ENCODE measurements at places on chromosomes 2 and 18. TPM values are rescaled to one million over a fixed set of nuclear protein-coding genes. Genes with fewer than 3 reads are reported as not detected.

The CD8A gene
- polyA plus RNA-seq = 3.9 TPM

The GNLY gene
- polyA plus RNA-seq = 0.80 TPM

The FEV gene
- 0.11 TPM for polyA plus RNA-seq

The SERPINB10 gene
- not detected for polyA plus RNA-seq

The DES gene
- polyA plus RNA-seq = 8.8 TPM

The EGR4 gene
- not detected for polyA plus RNA-seq

The AQP12B gene
- 0.44 TPM for polyA plus RNA-seq

The WNT6 gene
- 1.7 TPM for polyA plus RNA-seq

The HRH4 gene
- polyA plus RNA-seq = 0.18 TPM

The GAD1 gene
- 74.8 TPM for polyA plus RNA-seq

The CCL20 gene
- 0.50 TPM for polyA plus RNA-seq

The UGT1A3 gene
- not detected for polyA plus RNA-seq

The PARD6G gene
- 18.9 TPM for polyA plus RNA-seq

- H3K36me3 ChIP-seq = no peaks in the 10 kb centered on the region
- H3K27me3 ChIP-seq = no peaks in the 10 kb centered on the region
- H3K27ac ChIP-seq = no peak overlapping the region
- H3K4me3 ChIP-seq = no peak overlapping the region
- H3K4me1 ChIP-seq = no peaks in the 10 kb centered on the region
These were observed 83.9 kb downstream of the CBLN2 start for GRCh38 chr18:72460210-72460680.

DNA sequence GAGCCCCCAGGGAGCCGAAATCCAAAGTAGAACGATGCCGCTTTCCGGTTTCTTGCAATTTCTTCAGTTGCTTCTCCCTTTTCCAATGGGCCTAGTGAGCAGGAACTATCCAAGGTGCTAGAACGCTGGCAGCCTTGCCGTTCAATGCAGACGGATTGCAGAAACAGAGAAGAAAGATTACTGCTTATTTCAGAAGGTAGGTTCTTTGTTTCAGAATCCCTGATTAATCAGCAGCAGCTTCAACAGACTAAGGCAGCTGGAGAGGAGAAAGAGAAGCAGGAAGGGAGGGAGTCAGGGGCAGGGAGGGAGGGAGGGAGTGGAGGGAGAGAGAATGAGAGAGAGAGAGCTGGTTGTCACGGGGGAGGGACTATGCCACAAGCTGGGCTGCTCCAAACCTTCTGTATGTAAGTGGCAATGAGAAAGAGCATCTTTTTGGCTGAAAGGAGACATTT, 576 bp downstream of the NYAP2 start:
- peak overlapping the region; percentile 49 for H3K27ac ChIP-seq
- no peaks in the 10 kb centered on the region for H3K36me3 ChIP-seq
- no peaks in the 10 kb centered on the region for H3K27me3 ChIP-seq

GRCh38 chr2:157326698-157327097, 1.1 kb upstream of the ERMN start:
- H3K27me3 ChIP-seq = no peaks in the 10 kb centered on the region
- H3K27ac ChIP-seq = no peak overlapping the region
- no peaks in the 10 kb centered on the region for H3K4me1 ChIP-seq
- no peak overlapping the region for H3K4me3 ChIP-seq
- no peak for DNase-seq

DNA sequence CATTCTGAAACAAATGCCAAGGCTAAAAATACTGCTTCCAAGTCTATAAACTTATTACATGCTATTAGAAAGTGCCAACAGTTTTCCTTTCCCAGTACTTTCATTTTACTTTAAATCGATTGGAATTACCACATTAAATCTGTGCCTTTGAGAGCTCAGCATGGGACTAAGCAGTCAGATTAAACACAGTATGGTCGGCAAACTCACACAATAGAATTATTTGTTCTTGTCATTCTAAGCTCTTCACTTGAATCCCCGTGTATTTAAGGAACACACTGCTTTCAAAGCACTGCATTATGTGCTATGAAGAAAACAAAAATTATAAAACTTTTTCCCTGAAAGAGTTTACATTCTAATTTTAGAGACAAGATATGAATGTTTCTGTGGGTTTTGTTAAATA, 444.4 kb upstream of the SLC39A10 start:
- no peaks in the 10 kb centered on the region for H3K36me3 ChIP-seq
- no peaks in the 10 kb centered on the region for H3K27me3 ChIP-seq
- DNase-seq = no peak
- H3K4me3 ChIP-seq = no peak overlapping the region

DNA sequence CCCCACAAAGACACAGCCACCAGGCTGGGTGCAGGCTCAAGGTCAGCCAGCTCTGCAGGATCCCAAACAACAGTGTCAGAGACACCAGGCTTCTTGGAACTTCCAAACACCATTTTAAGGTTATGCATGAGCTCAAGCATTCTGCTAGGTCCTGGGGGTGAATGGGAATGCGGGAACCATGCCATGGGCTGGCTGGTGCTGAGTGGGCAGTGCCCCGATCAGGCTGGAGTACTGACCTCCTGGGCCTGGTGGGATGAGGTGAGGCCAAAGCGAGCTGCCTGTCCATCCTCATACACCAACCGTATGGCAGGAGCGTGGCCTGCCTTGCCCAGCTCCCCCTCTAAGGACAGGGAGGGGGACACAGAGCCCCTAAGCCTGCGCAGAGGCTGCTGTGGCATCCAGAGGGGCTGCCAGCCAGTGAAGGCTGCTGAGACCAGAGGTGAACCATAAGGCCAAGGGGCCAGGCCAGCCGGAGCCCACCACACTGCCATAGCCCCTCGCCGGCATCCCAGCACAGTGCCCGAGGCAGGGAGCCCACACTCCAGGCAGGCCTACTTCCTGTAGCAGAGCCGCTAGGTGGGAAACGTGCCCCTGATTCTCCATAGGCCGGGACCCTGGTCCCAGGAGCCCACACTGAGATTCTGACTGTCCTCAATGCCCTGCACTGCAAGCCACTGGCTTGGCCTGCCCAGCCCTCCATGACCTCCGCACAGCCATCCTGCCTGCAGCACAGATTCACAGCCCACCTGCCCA, 135.0 kb downstream of the HDAC4 start:
- H3K4me3 ChIP-seq = no peak overlapping the region
- H3K27ac ChIP-seq = peak overlapping the region; percentile 36
- no peak for DNase-seq
- peaks cover 88% of the 10 kb centered on the region for H3K4me1 ChIP-seq
- no peaks in the 10 kb centered on the region for H3K27me3 ChIP-seq

DNA sequence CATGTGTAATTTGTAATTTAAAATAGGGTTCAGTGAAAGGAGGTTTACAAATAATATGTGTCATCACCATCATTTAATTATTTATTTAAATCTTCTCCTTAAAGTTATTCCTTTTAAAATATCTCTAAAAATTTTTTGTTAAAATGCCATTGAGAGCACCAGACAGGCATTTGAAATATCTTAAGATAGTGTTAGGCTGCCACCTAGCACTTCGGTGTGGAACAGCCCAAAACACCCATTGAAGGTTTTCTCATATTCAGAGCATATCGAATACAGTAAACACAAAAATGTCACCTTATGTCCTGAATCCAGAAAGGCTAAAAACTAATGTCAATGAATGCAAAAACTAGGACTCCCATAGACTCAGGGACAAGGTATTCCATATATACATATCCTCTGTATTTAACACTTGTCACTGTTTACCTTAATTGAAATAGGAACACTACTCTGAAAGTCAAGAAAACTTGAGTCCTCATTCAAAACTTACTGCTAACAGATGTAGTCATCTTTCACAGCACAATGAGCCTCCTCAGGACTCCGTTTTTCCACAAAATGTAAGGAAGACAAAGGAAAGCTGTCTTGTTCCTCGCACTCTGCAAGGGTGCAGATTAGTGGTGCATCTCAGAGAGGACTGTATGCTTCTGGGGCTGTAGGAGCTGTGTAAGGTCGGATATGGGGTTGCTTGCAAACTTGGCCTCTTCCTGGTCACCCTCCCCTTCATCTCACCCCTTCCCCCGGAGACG, 329.5 kb downstream of the PAX3 start:
- H3K4me1 ChIP-seq = no peaks in the 10 kb centered on the region
- no peak overlapping the region for H3K27ac ChIP-seq
- H3K27me3 ChIP-seq = no peaks in the 10 kb centered on the region
- H3K36me3 ChIP-seq = no peaks in the 10 kb centered on the region
- H3K4me3 ChIP-seq = no peak overlapping the region
- DNase-seq = peak; percentile 54

- peaks cover 10% of the 10 kb centered on the region for H3K36me3 ChIP-seq
- H3K4me1 ChIP-seq = peaks cover 5% of the 10 kb centered on the region
- DNase-seq = no peak
- no peaks in the 10 kb centered on the region for H3K27me3 ChIP-seq
These were observed 34.7 kb upstream of the GPR17 start for GRCh38 chr2:127611076-127611925.

- no peak overlapping the region for H3K27ac ChIP-seq
- DNase-seq = no peak
- H3K4me3 ChIP-seq = no peak overlapping the region
- H3K4me1 ChIP-seq = peaks cover 11% of the 10 kb centered on the region
- no peaks in the 10 kb centered on the region for H3K27me3 ChIP-seq
These were observed 241.4 kb upstream of the CXCR4 start for GRCh38 chr2:136359121-136359965.

GRCh38 chr2:186445506-186445905, 40.6 kb upstream of the ZC3H15 start:
- no peaks in the 10 kb centered on the region for H3K36me3 ChIP-seq
- H3K4me3 ChIP-seq = no peak overlapping the region
- no peaks in the 10 kb centered on the region for H3K4me1 ChIP-seq
- DNase-seq = no peak

- no peak for DNase-seq
- H3K36me3 ChIP-seq = no peaks in the 10 kb centered on the region
- H3K27me3 ChIP-seq = no peaks in the 10 kb centered on the region
- H3K4me3 ChIP-seq = no peak overlapping the region
These were observed 273.7 kb upstream of the LRATD1 start for GRCh38 chr2:14358774-14359173.

DNA sequence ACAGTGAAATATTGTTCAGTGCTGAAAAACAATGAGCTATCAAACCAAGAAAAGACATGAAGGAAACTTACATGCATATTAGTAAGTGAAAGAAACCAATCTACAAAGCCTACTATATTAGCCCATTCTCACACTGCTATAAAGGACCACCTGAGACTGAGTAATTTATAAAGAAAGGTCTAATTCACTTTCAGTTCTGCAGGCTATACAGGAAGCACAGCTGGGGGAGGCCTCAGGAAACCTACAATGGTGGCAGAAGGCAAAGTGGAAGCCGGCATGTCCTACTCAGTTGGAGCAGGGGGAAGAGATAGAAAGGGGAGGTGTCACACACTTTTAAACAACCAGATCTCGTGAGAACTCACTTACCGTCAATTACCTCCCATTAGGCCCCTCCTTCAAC, 232.1 kb downstream of the TMX3 start:
- H3K4me1 ChIP-seq = no peaks in the 10 kb centered on the region
- no peaks in the 10 kb centered on the region for H3K27me3 ChIP-seq
- no peak overlapping the region for H3K4me3 ChIP-seq
- H3K27ac ChIP-seq = no peak overlapping the region

GRCh38 chr2:36466135-36466534, 110.6 kb downstream of the CRIM1 start:
- no peaks in the 10 kb centered on the region for H3K36me3 ChIP-seq
- DNase-seq = no peak
- H3K4me1 ChIP-seq = no peaks in the 10 kb centered on the region
- H3K4me3 ChIP-seq = no peak overlapping the region
- H3K27ac ChIP-seq = no peak overlapping the region

- H3K4me1 ChIP-seq = peaks cover 20% of the 10 kb centered on the region
- peak overlapping the region; percentile 95 for H3K27ac ChIP-seq
- no peak for DNase-seq
- no peak overlapping the region for H3K4me3 ChIP-seq
These were observed 2.1 kb upstream of the TRIB2 start for GRCh38 chr2:12714391-12715221.

GRCh38 chr2:96844405-96844808, 586 bp upstream of the ANKRD23 start:
- DNase-seq = no peak
- no peaks in the 10 kb centered on the region for H3K27me3 ChIP-seq
- no peak overlapping the region for H3K4me3 ChIP-seq
- peaks cover 8% of the 10 kb centered on the region for H3K4me1 ChIP-seq
- peaks cover 86% of the 10 kb centered on the region for H3K36me3 ChIP-seq
- no peak overlapping the region for H3K27ac ChIP-seq

GRCh38 chr2:660586-661359, 16.4 kb downstream of the TMEM18 start:
- no peak overlapping the region for H3K27ac ChIP-seq
- H3K4me3 ChIP-seq = no peak overlapping the region
- peaks cover 4% of the 10 kb centered on the region for H3K27me3 ChIP-seq
- no peak for DNase-seq
- H3K36me3 ChIP-seq = peaks cover 10% of the 10 kb centered on the region
- H3K4me1 ChIP-seq = peaks cover 10% of the 10 kb centered on the region

DNA sequence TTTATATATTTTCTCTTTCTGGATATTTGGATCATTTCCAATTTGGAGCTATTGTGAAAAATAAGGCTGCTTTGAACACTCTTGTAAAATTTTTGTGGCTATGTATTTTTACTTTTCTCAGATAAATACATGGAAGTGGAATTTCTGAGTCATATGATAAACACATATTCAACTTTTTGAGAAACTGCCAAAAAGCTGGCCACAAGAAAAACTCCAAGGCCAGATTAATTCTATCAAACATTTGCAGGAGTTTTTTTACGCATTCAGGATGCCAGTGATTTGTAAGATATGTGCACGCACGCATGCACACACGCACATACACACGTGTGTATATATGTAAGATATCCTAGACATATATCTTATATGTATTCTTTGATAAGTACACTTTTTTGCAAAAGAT, 477.5 kb upstream of the SPHKAP start:
- H3K27me3 ChIP-seq = no peaks in the 10 kb centered on the region
- no peaks in the 10 kb centered on the region for H3K36me3 ChIP-seq
- H3K27ac ChIP-seq = no peak overlapping the region
- DNase-seq = no peak

- H3K27me3 ChIP-seq = no peaks in the 10 kb centered on the region
- H3K36me3 ChIP-seq = no peaks in the 10 kb centered on the region
- DNase-seq = no peak
- H3K4me1 ChIP-seq = no peaks in the 10 kb centered on the region
These were observed 224.1 kb downstream of the SETBP1 start for GRCh38 chr18:44904768-44905167.

DNA sequence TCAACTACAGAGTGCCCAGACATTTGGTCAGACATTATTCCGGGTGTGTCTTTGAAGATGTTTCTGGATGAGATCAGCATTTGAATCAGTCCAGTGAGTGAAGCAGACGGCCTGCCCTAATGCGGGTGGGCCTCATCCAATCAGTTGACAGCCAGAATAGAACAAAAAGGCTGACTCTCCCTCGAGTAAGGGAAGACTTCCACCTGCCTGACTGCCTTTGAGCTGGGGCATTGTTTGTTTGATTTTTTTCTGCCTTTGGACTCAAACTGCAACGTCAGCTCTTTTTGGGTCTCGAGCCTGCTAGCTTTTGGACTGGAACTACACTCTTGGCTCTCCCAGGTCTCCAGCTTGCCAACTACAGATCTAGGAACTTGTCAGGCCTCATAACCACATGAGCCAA, 111.7 kb upstream of the AGAP1 start:
- peaks cover 29% of the 10 kb centered on the region for H3K4me1 ChIP-seq
- no peaks in the 10 kb centered on the region for H3K36me3 ChIP-seq
- H3K4me3 ChIP-seq = no peak overlapping the region
- no peak overlapping the region for H3K27ac ChIP-seq

All from spinal cord (tissue), 10 donors.